Suppressor macrophage treated with lipopolysaccharide for 4 hours (primary cell): ENCODE measurements at places on chromosomes 3 and 15.
A peak's percentile ranks its signal among the peaks of the same experiment; 100 is the strongest.

DNA sequence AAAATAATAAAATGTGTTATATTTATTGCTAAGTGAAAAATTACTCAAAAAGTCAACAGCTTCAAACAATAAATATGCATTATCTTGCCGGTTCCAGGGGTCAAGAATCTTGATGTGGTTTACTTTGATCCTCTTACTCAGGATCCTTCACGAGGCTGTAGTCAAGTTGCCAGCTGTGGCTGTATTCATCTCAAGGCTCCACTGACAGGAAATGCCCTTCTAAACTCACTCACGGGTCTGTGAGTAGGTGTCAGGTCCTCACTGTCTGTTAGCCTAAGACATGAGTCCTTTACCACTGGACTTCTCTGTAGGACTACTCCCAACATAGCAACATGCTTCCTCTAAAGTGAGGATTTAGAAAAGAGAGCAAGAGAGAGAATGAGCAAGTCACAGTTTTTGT lies 983.0 kb downstream of the SI start:
- DNase-seq: no peak

GRCh38 chr15:84761607-84762131 lies 13.3 kb downstream of the ZNF592 start:
- no peak for DNase-seq

DNA sequence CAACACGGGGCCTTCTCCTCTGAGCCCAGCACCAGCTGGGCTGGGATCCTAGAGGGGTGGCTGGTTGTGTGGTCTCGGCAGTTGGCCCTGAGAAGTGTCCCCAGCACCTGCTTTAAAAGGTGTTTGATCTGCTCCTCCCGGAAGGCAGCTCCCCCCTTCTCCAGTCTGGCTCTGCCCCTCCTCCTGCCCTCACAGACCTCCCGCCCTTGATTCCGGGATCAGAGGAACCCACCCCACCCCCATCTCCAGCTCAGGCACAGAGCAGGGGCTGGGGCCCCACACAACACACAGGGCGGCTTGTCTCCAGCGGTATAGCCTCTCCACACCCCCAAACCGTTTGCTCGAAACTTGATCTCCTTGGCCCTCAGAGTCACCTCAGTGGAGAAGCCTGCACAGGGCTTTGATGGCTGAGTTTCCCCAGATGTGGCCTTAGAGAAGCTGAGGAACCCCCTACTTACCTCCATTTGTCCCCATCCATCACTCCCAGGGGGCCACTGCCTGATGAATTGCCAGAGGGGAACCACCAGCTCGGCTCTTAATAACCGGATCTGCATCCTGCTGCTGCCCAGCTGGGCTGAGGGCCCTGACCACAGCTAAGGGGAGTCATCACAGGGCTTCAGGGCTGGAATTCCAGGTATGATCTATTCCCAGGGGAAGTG lies 6.4 kb upstream of the STRA6 start:
- no peak for DNase-seq

GRCh38 chr3:41317718-41318117 lies 118.4 kb downstream of the CTNNB1 start:
- DNase-seq: no peak

DNA sequence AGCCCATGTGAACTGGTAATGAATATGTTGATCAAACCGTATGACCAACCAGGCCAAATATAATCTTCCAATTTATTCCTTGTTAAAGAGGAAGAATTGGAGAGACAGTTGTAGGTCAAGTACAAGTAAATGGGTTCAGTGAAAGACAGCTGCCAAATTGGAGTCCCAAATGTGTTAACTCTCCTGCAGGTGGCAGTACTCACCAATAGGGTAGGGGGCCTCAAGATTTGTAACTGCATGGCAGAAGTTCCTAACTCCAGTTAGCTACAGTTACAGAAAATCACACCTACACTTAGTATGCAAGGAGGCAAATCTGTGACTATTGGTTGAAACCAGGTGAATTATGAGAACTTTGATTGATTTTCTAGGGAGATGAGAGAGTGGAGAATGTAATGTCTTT lies 278.0 kb downstream of the ZBBX start:
- peak; percentile 15 for DNase-seq

GRCh38 chr3:72131899-72132298 lies 347.0 kb upstream of the PROK2 start:
- DNase-seq: no peak

DNA sequence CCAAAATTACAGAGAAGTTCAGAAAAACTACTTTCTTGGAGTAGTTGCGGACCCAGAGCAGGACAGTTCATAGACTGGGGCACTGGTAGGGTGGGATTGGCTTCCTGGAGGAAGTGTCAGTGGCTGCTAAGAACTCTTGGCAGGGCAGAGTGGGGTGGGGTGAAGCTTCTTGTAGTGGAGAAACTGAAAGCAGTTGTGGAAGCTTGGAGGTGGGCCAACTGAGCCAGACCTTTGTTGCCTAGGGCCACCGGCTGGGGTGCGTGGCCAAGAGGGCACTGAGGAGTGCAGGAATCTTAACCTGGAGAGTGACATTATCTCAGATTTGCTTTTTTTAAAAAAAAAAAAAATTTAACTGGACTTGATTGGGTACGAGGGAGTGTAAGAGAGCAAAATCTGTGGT lies 3.1 kb downstream of the KAT2B start:
- peak; percentile 85 for DNase-seq

- DNase-seq: no peak
Observed at GRCh38 chr3:85251766-85252165, 293.0 kb downstream of the CADM2 start.

GRCh38 chr15:99930696-99931095 lies 197.5 kb upstream of the LYSMD4 start:
- no peak for DNase-seq
